Thoracic aorta (tissue), 2 donors: ENCODE measurements at places on chromosomes 6 and 20.

- no peak for DNase-seq
Observed at GRCh38 chr6:90442366-90442765, 144.5 kb downstream of the MAP3K7 start.

DNA sequence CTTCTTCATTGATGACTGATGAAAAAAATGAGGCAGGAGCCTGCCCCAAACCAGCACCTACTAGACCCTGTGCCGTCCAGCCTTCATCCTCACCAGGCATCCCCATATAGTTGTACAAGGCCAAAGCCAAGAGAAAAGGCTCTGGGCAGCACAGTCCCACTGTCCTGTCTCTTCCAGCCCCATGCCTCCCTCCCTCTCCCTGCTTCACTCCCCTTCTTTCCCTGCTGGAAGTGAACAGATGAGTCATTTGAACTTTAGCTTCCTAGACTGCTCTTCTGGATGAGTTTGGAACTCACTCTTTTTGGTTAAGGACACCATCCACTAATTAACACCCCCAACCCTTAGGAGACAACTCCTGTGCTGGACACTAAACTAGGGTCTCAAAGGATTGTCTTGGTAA, 235.2 kb downstream of the LRFN2 start:
- no peak for DNase-seq

DNA sequence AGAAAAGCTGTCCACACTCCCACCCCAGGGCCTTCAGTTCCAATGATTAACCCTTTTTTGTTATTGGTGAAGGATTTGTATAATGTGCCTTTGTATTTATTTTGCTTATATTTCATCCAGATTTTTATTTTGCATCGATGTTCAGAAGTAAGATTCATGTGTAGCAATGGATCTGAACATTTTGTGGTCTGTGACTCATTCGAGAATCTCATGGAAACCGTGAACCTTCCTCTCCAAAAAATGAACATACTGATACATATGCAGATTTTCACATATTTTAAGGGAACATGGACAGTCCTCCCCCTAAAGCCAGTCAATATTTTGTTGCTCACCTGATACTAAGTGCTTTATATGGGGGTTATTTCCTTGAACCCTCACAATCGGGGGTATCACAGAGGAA, 421.8 kb upstream of the SOX4 start:
- no peak for DNase-seq

- DNase-seq, result no peak
Observed at GRCh38 chr6:33694401-33694931, 17.0 kb downstream of the UQCC2 start.

- DNase-seq, result no peak
Observed at GRCh38 chr6:3231247-3232016, 4.0 kb upstream of the TUBB2B start.

- no peak for DNase-seq
Observed at GRCh38 chr20:56833427-56833826, 204.3 kb downstream of the TFAP2C start.

GRCh38 chr6:33578588-33579011, 1.5 kb downstream of the BAK1 start:
- no peak for DNase-seq

- DNase-seq, result no peak
Observed at GRCh38 chr6:52549428-52549827, 27.4 kb downstream of the TRAM2 start.

DNA sequence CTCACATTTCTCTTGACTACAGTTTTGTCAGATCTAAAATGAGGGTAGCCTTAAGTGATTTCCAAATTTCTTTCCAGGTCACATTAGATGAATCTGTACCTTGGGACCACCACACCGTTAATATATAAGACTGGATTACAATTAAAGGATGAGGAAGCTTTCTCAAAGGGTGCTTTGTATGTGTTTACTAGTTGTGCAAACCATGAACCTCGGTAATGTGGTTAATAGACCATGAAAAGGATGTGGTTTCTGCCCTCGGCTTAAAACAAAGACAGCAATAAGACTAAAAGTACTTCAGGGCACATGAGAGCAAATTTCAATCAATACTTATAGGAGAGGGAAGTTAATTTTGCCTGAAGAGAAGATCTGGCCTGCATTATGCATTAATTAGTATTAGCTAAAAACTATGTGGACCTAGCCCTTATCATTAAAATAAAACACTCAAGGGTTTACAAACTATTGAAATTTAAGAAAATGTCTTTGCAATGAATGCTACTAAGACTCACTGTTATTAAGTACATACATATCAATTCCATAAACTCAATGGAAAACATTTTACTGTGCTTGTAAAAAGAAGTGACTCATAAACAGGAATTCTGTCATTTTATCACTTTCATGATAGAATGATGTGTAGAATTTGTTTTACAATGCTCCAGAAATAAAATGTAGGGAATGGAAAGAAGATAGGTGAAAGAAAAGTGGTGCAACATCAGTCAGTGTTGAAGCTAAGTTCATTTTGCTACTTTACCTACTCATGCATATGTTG, 936 bp upstream of the TMX4 start:
- no peak for DNase-seq

DNA sequence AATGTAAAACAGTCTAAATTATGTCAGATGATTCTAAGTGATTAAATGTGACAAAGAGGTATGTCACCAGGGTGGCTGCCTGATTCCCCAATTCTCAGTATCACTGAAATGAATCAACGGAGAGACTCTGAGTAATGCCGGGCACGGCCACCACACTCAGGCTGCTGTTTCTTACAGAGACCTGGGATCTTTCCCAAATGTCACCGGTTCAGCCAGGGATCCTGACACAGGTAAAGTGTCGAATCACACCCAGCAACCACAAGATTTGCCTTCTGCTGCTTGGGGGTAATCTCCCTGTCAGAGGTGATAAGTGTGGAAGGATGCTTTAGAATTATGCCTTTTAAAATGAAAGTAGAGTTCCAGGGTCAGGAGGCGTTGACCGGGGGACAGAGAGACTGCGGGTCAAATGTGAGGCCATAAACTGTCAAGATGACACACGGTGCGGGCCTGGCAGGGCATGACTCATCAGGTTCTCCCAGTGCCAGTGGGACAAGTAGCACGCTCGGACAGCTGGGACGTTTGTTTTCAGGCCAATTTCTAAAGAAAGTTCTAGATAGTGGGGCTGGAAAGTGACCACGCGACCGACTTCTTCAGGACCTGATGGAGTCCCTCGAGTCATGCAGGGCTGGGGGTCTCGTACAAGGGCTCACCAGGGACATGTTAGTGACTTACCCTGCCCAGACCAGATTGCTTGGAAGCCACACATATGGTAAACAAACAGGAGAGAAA, 48.9 kb downstream of the PRDM1 start:
- DNase-seq, result no peak

DNA sequence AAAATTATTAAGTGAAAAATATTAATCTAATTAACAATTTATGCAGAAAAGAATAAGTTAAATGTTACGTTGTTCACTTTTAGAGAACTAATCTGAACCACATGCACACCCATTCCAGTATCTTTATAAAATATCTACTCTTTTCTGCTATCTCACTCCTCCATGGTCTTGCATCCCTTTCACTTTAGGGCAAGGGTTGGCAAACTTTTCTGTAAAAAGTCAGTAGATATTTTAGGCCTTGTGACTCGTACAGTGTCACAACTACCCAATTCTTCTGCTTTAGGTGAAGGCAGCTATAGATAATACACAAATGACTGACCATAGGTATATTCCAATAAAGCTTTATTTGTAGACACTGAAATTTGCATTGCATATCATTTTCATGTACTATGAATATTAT, 39.7 kb upstream of the SUPT3H start:
- DNase-seq, result no peak

DNA sequence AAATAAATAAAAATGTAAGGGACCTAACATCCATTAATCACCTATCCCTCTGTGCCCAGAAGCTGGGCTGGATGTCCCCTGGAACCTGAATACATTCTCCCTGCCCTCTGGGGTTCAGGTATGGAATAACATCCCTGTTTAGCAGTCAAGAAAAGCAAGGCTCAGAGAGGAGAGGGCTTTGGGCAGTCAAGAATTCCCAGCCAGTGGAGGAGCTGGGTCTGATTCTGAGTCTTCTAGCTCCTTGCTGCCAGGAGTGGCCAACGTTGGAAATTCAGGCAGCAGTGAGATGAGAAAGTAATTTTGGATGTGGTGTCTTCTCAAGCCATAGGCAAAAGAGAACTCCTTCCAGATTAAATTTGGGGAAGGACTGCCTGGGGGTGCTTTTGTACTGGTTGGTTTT, 42.6 kb upstream of the ZNFX1 start:
- DNase-seq, result no peak

DNA sequence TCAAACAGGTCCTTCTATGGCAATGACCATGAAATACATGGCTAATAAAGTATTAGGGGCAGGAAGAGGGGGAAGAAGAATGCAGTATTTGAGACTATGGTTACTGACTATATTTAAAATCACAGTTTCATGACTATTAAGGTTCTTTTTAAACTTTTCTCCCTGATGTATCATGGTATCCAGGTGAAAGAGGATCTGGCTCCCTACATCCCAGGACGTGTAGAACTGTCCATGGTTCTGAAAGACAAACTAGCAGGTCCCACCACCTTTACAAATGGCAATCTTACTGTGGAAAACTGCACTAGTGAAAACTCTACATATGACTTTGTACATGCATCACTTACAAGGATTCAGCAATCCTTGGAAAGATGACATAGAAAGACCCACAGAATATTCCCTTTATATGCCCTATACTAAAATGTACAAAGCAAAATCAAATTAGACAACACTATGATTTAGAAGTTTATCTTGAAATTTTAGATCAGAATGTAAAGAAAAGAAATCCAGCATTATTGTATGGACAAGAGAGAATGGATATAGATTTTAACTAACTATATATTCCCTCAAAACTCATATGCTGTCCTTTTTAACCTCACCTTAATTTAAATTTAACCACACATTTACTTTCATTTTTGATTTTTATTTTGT, 33.5 kb downstream of the RPP21 start:
- no peak for DNase-seq

DNA sequence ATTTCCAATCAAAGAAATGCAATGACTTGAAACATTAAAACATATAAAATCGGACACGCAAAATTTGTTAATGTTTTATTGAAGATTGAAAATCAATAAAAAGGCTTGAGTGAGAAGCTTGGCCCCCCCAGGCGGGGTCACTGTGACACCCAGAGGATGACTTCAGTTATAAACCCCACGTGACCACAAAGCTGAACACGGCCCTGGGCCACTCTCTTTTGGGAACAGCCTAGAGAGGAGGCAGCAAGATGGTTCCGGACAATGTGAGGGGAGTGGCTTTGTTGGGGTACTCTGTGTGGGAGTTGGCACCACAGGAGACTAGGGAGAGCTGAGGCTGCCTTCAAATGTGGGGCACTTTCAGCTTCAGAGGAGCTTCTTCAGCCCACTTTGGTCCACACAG, 172.5 kb downstream of the LRFN2 start:
- no peak for DNase-seq

DNA sequence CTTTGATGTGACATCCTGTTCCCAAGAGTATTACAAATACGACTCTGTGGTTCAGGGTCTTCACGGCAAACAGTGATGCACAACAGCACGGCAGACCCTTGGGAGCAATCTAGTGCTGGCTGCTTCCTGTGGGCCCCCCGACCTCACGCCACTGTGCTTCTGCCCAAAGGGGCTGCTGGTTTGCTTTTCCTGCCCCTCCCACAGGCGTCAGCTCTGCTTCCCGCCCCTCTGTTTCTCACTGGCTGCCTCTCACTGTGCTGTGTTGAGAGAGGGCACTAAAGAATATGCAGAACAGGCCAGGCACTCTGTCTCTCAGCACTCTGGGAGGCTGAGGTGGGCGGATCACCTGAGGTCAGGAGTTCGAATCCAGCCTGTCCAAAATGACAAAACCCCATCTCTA, 554.5 kb upstream of the AGPAT4 start:
- DNase-seq, result no peak

DNA sequence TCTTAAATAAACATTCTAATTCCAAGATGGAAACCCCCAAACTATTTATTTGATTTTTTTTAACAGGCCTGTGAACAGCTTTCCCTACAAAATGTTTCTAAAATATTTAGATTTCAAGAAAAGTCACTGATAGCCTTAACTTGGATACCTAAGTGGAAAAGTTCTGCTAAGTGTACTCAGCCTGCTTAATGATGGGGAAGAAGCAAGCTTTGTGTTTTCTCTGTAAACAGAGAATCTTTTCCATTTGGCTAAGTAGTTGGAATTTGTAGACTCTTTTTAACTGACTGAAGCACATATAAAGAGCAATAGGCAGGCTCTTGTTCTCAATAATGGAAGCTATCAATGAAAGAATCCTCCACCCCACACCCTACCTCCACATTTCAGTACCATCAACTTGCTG, 108.2 kb downstream of the KIF6 start:
- DNase-seq, result no peak

GRCh38 chr20:32110173-32110704, 725 bp downstream of the TM9SF4 start:
- no peak for DNase-seq
